Cardiac muscle cell (in vitro differentiated cells and primary cell): ENCODE measurements at places on chromosomes 13 and 19. TPM values are rescaled to one million over a fixed set of nuclear protein-coding genes. Genes with fewer than 3 reads are reported as not detected.

The SAFB gene
- total RNA-seq: 79.5 and 108 TPM in 2 replicates

The LYL1 gene
- total RNA-seq: 5.6 and 6.3 TPM in 2 replicates

The IGFL1 gene
- total RNA-seq: not detected in 2 replicates

The ZNF541 gene
- total RNA-seq: 0.49 TPM in 1 of 2 replicates, not detected in the other

The CGB8 gene
- not detected in 2 replicates for total RNA-seq

GRCh38 chr19:5314907-5315298 is 25.7 kb downstream of the PTPRS start:
- DNase-seq: no peak

DNA sequence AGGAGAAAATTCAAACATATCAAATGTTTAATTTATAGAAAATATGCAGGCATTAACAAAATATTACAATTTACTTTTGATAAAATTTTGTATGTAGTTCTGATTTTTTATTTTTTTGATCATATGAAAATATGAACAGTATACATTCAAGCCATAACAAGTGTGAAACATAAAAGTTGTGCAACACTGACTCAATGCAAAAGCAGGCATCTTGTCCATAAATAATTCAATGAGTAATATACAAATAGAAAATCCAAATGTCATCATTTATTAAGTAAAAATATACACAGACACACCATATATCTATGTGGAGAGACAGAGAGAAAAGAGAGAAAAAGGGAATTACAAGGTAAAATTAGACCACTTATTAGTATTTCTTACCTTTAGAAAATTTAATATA is 1183.9 kb downstream of the SLITRK1 start:
- DNase-seq: no peak

GRCh38 chr19:2149980-2150793 is 1.2 kb downstream of the AP3D1 start:
- DNase-seq: no peak

GRCh38 chr19:18488403-18488723 is 33.5 kb downstream of the ELL start:
- DNase-seq: no peak

- peak; percentile 13 for DNase-seq
Observed at GRCh38 chr19:28934631-28935030, 278.3 kb downstream of the UQCRFS1 start.

DNA sequence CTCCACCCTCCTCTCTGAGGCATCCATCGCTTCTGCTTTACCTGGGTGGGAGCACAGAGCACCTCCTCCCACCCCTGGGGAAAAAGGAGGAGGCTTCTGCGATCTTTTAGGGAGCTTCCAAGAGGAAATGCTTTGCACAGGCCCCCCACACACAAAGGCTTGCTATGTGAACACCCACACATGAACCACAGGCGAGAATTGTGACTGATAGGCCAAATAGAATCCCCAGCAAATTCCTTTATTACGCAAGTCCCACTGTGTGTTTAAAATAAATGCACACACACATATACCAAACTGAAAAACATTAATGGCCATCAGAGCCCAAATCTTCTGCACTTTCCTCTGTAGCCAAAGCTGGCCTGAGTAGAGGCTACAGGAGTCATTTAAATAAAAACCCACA is 50.6 kb downstream of the HSPH1 start:
- peak; percentile 88 for DNase-seq
